ENCODE measurements at places on chromosomes 1 and 21.

- DNase-seq, result no peak
These were observed 2.6 kb upstream of the SH3GLB1 start for GRCh38 chr1:86701731-86702130.

DNA sequence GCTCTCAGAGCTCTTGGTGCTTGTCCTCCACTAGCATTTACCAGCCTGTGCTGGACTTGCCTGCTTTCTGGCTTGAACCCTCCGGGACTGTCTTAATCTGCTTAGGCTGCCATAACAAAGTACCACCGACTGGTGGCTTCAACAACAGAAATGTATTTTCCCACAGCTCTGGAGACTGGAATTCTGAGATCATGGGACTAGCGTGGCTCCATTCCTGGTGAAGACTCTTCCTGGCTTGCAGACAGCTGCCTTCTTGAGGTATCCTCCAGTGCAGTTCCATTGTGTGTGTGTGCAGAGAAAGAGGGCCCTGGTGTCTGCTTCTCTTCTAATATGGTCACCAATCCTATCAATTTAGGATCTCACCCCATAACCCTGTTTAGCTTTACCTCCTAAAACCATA is 22.0 kb upstream of the RCAN1 start:
- no peak for DNase-seq

- DNase-seq, result no peak
These were observed 244.3 kb upstream of the NRIP1 start for GRCh38 chr21:15309022-15309590.

DNA sequence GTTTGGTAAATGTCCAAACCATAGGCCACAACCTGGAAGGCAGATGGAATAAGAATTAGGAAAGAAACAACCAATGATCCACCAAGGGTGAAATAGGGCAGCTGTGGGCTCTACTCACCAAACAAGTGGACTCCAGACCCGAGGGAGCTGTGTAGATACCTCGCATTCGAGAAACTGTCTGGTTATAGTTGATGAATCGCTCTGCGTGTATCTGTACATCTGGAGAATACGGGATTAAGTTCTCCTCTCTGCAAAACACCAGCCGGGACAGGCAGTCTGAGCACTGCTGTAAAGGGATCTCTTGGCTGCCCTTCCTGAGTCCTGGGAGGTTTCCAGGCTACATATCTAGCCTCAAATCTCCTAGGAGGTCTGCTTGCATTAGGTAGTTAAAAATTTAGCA is 9.4 kb upstream of the UBR4 start:
- no peak for DNase-seq

GRCh38 chr1:8495928-8496401 is 178.1 kb downstream of the SLC45A1 start:
- no peak for DNase-seq

GRCh38 chr1:225617479-225617878 is 35.4 kb downstream of the ENAH start:
- DNase-seq, result no peak

DNA sequence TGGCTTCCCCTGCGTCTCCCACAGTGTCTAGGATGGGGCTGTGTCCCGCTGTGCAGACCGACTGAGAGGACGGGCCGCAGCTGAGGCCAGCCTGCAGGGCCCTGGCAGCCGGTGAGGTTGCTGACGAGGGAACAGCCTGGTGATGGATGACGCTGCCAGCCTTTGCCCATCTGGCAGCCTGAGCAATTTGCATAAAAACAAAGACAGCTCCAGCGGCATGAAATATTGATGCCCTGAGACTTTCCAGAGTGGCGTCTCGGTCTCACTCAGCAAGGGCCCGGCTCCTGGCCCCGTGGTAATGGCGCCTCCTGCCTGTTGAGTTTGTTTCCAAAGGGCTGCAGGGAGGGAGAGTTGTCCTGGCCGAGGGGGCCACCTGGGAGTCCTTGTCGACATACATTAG is 19.1 kb upstream of the KCNA10 start:
- DNase-seq, result no peak

DNA sequence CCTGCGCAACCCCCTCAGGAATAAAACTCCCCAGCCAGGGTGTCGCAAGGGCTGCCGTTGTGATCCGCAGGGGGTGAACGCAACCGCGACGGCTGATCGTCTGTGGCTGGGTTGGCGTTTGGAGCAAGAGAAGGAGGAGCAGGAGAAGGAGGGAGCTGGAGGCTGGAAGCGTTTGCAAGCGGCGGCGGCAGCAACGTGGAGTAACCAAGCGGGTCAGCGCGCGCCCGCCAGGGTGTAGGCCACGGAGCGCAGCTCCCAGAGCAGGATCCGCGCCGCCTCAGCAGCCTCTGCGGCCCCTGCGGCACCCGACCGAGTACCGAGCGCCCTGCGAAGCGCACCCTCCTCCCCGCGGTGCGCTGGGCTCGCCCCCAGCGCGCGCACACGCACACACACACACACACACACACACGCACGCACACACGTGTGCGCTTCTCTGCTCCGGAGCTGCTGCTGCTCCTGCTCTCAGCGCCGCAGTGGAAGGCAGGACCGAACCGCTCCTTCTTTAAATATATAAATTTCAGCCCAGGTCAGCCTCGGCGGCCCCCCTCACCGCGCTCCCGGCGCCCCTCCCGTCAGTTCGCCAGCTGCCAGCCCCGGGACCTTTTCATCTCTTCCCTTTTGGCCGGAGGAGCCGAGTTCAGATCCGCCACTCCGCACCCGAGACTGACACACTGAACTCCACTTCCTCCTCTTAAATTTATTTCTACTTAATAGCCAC is 696 bp downstream of the TGFB2 start:
- DNase-seq, result peak; percentile 75

- DNase-seq, result no peak
These were observed 22.9 kb upstream of the DISP3 start for GRCh38 chr1:11455967-11456570.

GRCh38 chr1:24725209-24725651 is 20.0 kb upstream of the CLIC4 start:
- DNase-seq, result peak; percentile 69

DNA sequence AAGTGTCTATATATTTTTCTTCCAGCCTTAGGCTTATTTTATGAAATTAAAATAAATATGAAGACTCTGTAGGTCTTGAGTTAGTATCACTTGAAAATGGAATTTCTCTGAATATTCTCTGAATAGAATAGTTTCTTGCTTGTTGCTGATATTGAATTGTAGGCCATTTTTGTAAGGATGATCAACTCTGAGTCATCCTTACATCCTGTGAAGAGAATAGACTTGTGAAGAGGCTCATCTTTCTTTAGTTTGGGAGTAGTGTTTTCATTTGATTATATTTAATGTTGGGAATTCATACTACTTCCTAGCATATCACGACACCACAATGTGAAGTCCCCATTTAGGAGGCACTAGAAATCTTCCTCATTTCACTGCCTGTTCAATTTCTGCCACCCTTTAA is 27.5 kb upstream of the CD1D start:
- DNase-seq, result no peak

- no peak for DNase-seq
These were observed 785.1 kb upstream of the ADGRL4 start for GRCh38 chr1:79791488-79792218.

GRCh38 chr1:90671741-90672140 is 45.4 kb downstream of the BARHL2 start:
- no peak for DNase-seq

DNA sequence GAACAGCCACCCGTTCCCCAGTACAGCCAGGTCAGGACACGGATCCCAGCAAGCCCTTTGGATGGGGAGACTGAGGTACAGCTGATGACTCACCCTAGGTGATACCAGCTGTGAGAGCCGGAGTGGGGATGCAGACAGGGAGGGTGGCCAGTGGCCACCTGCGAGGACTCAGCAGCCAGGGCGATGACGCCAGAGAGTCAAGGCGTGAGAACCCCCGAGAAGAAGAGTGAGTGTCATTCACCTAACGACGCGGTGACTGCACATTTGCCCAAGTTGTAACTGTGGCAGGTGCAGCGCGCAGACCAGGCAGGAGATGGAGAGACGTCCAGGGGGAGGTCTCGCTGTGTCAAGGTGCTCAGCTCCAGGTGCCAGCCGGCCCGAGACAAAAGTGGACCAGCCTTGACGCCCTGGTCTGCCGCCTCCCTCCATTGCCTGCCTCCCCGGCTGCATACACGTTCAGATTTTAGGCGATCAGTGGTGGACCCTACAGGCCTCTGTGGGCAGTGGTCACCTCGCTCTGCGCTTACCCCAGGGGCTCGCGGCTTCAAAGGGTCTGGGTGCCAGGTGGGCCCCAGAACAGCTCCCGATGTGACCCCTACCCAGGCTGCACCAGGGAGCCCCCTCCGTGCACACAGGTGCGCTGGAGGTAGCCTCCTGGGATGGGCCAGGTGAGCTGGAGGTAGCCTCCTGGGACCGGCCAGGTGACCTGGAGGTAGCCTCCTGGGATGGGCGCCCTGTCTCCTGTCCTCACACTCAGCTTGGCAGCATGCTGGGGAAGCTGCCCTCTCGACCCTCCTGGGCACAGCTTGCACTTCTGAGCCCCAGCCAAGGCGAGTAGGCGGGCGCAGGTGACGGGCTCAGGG is 11.9 kb downstream of the LRRC3 start:
- no peak for DNase-seq

DNA sequence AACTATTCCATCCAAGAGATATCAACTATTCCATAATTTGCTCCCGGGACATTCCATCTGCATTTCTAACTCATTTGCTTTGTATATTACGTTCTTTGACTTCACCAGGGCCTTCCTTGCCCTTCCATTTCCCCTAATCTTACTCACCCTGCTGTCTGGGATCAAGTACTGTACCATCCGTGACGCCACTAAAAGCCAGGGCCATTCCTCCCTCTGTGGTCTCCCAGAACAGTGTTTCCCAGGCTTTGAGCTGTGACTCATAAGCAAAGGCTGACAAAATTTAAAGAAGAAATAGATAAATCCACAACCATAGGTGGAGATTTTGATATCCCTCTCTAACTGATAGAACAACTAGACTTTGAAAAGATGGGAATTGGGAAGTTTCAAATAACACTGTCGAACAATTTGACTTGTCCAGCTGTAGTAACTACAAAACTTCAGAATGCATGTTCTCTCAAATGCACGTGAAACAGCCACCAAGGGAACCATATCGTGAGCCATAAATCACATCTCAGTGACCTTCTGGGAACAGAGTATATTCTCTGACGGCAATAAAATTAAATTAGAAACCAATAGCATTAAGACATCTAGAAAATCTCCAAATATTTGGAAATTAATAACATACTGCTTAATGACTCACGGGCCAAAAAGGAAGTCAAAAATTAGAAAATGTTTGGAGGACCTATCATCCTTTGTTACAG is 501.0 kb downstream of the SETD4 start:
- DNase-seq, result no peak

DNA sequence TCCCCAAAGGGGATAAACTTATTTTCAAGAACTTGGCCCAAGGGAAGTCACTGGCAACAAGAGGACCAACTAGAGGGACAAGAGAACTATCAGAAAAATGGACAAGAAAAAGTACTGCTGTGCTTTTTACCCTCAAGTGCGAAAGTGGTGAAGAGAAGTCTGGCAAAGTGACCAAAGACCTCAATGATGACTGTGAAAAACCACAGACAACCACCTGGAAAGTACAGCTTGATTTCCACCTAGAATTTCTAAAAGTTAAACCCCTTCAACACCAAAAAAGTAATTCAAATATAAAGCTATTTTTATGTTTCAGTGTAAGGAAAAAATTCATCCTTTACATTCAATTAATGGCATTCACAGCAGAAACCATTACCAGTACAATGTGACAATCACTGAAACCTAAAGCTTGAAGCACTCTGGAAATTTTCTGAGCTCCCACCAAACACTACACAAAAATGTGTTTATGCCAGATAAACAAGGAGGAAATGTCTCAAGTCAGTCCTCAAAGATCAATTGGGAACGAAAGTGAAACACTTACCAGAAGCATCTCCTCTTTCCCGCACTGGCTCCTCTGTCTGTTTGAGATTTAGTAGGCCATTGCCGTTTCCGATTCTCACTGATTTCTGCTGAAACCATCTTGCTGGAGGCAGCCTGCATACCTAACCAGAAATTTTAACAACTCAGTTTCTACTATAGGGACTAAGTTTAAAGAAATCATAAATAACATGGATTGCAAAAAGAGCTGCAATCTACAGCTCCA is 8.3 kb downstream of the SDE2 start:
- DNase-seq, result no peak

DNA sequence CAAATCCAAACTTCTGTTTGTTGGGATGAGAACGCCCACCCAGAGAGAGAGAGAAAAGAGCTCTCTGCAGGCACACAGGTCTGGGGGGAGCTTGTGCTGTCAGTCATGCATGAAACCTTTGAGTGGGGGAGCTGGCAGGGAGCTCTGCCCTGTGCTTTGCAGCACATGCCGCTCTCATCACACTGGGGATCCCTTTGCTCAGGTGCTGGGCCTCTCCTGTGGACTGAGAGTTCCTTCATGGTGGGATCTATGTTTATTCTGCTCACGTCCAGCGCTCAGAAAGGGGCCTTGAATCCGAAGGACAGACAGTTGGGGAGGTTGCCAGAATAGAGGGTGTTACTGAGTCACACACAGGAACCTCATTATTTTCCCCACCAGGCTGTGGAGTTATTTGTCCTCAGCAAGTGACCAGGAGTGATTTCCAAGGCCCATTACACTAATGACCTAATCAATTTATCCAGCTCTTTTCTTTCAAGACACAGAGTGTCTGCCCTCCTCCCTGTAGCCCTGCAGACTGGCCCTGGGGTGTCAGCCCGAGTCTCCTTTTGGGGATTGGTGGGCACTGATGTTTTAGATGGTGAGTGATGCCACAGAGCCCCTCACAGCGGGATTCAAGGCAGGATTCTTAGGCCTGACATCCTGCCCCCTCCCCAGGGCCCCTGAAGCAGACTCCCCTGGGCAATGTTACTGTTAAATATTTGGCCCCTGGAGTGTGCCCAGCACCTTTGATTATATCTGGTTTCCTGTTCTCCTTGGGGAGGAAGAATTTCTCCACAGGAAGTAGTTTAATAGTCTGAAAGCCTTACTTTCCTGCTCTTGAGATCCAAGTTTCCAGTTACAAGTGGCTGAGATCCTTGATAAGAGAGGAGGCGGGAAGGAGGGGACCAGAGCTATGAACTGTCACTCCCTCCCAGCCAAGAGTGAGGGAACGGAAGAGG is 22.3 kb downstream of the MYBPH start:
- no peak for DNase-seq

DNA sequence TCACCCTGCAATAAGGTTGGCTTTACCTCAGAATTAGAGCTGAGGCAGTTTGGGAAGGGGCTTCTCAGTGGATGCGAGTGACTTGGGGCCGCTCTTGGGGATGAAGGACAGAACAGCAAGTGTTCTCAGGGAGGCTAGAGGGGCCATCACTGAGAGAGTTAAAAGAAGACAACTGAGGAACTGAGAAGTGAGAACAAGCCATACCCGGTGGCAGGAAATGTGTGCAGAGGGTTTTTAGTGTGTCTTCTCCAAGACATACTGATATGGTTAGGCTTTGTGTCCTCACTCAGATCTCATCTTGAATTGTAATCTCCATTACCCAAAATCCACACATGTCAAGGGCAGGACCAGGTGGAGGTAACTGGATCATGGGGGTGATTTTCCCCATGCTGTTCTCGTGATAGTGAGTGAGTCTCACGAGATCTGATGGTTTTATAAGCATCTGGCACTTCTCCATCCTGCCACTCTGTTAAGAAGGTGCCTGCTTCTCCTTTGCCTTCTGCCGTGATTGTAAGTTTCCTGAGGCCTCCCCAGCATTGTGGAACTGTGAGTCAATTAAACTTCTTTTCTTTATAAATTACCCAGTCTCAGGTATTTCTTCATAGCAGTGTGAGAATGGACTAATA is 75.8 kb downstream of the PCBP3 start:
- DNase-seq, result no peak

GRCh38 chr1:64074767-64075166 is 128.7 kb upstream of the UBE2U start:
- no peak for DNase-seq

GRCh38 chr1:6497215-6497866 is 5.9 kb upstream of the PLEKHG5 start:
- peak; percentile 86 for DNase-seq

- no peak for DNase-seq
These were observed 144.2 kb downstream of the DHRS3 start for GRCh38 chr1:12473596-12474362.
